Activated T-helper 1 cell treated with anti-CD3 and anti-CD28 coated beads, Interleukin-12 subunit alpha, Interleukin-12 subunit beta, Interleukin-2, Interleukin-4 antibody, amounts not matched to agents 30 ng/mL and 10 ng/mL and 1 ng/mL, durations not matched to agents 14 hours and 24 hours and 36 hours (primary cell): ENCODE measurements at places on chromosomes 7 and 10.

GRCh38 chr7:156566812-156567549 is 73.6 kb upstream of the RNF32 start:
- no peak for DNase-seq

- DNase-seq = no peak
These were observed 108.9 kb upstream of the GATA3 start for GRCh38 chr10:7945469-7946187.

DNA sequence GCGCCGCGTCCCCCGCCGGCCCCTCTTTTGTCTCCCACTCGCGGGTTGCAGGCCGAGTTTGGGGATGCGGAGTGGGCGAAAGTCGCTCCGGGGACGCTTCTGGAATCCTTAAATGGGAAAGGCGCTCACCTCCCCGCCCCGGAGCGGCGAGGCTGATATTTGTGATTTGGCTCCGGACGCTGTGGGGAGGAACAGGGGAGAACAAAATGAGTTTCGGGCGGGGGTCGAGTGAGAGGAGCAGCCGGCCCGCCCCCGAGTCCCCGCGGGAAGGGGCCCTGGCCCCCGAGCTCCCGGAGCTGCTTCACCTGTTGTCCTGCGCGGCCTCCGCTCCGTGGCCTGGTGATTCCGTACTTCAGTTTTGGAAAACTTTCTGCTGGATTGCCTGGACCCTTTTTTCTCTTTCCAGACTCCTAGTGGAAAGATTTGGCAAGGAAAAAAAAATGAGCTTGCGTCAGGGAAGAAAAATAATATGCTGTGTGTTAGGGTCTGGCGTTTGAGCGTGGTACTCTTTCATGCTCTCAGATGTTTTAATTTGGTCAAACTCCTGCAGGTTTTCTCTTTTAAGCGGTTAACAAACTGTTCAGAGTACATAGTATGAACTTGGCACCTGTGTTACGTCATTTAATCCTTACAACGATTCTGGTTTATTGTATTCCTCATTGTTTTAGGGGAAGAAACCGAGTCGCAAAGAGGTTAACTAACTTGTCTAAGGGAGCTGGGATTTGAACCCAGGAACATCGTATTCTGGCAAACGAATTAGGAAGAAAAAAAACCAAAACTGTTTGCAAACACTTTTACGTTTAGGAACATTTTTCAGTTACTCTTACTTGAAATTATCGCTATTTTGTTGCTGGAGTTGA is 924 bp downstream of the BMPR1A start:
- peak; percentile 1 for DNase-seq

DNA sequence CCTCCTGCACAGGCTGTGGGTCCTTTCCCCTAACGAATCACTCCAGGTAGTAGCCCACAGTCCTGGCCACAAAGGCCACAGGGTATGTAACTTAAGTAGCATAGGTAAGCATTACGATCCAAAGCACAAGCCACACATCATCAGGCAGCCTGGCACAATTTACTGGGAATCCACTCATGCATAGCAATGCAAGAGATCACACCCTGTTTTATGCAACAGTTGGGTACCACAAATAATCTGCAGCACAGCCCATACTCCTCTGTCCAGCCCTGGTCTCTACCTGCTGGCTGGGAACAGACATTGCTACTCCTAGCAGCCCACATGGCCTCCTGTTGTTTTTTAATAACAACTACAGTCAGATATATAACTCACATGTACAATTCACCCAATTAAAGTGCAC is 34.3 kb downstream of the SRPK2 start:
- DNase-seq = no peak

- no peak for DNase-seq
These were observed 2.5 kb upstream of the MEST start for GRCh38 chr7:130489140-130489983.

GRCh38 chr7:22732556-22733126 is 5.6 kb downstream of the IL6 start:
- no peak for DNase-seq

- no peak for DNase-seq
These were observed 705.5 kb downstream of the POM121L12 start for GRCh38 chr7:53740971-53741370.

GRCh38 chr7:35241884-35242283 is 12.0 kb downstream of the TBX20 start:
- DNase-seq = no peak

- DNase-seq = no peak
These were observed 215.4 kb downstream of the TWIST1 start for GRCh38 chr7:18901982-18902421.

GRCh38 chr7:39130274-39130673 is 152.6 kb downstream of the POU6F2 start:
- no peak for DNase-seq

- DNase-seq = no peak
These were observed 997.0 kb downstream of the GATA3 start for GRCh38 chr10:9051328-9051974.

DNA sequence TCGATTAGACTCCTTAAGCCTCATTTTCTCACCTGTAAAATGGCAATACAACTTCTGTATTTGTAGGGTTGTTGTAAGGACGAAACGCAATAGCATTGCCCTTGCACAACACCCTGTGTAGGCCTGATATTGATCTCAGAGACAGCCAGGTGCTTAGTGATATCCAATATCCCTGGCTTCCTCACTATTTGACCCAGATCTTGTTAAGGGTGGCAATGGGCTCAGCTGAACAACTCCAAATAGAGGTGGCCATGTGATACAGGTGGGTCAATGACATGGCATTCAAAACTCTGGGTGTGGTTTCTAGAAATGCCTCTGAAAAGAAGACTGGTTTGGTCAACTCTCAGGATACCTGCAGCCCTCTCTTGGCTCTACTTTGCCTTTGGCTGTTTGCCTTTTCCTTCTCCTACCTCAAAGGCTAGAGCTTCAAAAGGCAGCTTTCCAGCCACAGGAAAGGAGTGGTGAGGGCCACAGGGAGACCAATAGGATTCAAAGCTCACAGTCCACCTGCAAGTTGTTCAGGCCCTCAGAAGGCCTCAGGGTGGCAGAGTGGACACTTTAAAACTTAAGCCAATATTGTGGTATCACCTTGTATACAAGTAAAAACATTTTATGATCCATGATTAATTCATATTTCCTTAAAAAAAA is 14.9 kb upstream of the GATAD1 start:
- no peak for DNase-seq

- DNase-seq = no peak
These were observed 61.2 kb upstream of the ARHGAP21 start for GRCh38 chr10:24784923-24785322.

DNA sequence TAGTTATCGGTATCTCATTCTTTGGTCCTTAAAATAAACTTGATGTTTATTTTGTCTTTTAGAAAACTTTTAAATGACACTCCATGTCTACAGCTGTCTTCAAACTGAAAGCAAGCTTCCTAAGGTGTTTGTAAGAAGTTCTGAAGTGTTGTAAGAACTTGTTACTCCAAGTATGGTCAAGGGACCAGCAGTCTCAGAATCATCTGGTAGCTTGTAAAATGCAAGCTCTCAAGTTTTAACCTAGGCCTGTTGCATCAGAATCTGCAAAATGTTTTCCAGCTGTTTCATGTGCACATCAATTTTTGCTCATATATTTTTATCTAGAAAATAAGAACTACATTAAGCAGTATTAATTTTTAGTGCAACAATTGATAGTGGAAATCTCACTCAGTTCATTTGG is 104.1 kb downstream of the THSD7A start:
- no peak for DNase-seq

GRCh38 chr10:3222068-3222467 is 49.5 kb upstream of the PITRM1 start:
- no peak for DNase-seq

DNA sequence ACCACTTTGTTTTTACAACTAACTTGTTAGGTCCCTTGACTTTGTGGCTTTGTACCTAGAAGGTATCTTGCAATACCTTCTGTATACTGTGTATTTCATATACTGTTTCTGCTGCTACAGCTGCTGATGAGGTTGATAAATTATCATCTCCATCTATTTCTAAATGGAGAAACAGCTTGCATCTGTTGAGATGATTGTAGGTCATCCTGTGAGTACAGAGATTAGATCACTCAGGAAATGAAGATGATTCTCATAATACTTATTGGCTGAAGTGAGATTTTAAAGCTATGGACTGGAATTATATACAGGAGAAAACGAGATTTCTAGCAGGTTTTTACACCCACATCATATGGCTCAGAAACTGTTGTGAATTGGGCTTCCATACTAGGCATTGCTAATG is 280.5 kb downstream of the KCND2 start:
- DNase-seq = no peak

- no peak for DNase-seq
These were observed 107.5 kb downstream of the POU6F2 start for GRCh38 chr7:39085189-39085588.

- no peak for DNase-seq
These were observed 42.9 kb downstream of the SH3PXD2A start for GRCh38 chr10:103812432-103812831.

- no peak for DNase-seq
These were observed 865.9 kb downstream of the LRMDA start for GRCh38 chr10:76297358-76297757.

DNA sequence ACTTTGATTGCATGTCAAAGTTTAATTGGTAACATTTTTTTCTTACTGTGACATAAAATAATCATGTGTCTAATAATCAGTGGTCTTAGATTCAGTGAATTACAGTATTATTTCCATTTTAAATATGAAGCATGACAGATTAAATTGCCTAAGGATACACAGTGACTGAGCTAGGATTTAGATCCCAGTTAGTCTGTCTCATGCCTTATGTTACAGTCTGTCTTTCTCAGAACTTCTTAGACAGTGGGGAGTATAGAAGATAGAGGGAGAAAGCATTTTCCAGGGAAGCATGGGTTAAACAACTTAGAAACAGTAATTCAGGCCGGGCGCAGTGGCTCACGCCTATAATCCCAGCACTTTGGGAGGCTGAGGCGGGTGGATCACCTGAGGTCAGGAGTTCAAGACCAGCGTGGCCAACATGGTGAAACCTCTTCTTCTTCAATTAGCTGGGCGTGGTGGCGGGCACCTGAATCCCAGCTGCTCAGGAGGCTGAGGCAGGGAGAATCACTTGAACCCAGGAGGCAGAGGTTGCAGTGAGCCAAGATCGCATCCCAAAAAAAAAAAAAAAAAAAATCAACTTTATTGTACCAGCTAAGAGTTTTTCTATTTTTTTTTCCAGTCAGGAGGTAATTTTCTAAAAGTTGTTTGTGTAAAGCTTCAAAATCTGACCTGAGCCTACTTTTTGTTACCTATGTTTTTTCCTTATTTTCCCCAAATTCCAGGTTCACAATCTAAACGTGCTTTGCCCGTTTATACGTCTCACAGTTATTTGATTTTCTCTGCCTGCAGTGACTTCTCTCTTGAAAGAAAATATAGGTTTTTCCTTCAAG is 3.3 kb downstream of the CASD1 start:
- no peak for DNase-seq

GRCh38 chr10:110597476-110597875 is 30.0 kb downstream of the SMC3 start:
- DNase-seq = no peak

DNA sequence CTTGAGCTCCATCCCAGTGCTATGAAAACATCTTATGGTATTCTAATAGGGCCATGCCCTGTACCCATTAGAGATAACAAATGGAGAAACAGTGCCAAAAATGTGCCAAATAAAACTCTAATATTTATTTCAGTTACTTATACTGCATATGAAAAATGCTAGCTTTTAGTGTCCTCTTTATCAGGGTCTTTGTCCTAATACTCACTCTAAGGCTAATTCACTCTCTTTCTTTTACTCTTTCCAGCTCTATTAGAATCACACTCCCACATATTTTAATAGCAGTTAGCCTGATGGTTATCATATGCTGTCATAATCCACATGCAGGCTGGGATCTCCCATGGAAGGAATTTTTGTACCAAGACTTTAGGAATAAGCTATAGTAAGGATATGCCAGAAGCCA is 408.4 kb downstream of the ETV1 start:
- no peak for DNase-seq

DNA sequence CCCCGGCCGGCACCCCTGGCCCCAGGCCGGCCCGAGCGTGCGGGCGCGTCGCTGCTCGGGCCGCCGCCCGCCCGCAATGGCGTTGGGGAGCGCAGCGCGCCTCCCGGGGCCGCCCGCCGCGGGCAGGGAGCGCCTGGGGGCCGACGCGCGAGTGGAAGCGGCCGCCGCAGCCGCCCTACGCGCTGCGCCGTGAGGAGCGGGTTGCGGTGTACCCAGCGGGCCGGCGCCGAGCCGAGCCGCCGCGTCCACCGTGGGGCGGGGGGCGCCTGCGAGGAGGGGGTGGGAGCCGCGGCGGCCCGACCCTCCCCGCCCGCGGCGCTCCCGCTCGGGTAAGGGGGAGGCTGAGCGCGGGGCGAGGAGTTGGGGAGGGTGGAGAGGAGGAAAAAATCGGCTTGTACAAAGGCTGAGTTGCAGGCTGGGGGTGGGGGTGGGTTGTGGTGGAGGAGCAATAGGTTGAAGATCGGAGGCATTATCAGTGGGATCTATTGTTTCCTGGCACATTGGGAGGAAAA is 473 bp downstream of the PPP1R9A start:
- no peak for DNase-seq

- DNase-seq = no peak
These were observed 70.5 kb downstream of the SH3PXD2A start for GRCh38 chr10:103784723-103785418.

DNA sequence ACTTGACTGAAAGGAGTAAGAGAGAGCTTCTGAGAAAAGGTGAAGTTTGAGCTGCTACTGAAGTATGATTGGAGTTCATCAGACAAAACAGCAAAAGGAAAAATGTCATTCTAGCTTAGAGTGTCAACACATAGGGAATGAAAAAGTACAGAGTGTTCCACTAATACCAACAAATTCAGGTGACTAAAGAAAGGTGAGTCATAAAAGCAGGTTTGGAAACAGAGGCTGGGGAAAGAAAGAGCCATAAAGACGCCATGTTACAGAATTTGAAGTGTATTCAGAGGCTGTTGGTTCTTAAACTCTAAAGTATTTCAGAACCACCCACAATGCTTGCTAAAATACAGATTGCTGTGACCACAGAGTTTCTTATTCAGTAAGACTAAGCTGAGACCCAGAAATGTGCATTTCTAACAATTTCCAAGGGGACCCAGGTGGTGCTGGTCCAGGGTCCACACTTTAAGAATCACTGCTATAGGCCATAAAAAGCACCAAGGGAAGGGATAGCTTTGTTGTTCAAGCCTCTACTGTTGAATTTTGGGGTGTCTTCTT is 143.1 kb downstream of the ELAPOR2 start:
- DNase-seq = no peak

DNA sequence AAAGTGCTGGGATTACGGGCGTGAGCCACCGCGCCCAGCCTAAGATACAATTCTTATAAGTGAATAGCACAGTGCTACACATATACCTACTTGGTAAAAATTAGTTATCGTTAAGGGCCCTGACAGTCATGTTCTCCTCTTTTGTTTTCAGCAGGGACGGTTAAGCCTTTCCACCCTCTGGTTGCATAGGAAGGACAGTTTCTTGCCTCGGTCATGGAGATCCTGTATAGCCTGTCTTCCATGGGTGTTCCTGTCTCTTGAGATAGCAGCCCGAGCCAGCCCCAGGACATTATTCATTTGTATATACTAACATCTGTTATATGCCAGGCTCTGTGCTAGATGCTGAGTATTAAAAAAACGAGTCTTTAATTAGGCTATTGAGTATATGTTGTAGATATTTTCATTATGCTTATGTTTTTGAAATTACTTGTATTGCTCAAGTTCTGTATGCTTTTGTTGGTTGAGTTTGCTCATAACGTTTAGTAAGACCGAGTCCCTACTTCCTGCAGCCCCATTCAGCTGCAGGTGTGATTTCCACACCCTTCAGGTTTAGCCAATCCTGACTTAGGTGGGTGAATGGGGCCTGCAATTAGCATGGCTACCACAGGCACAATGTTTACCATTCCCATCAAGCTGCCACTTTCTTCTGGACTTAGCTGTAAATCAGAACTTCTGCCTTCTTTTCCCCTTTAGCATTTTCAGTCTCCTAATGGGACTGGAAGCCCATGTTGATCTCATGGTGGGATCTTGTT is 24.8 kb downstream of the CCSER2 start:
- no peak for DNase-seq
